ENCODE measurements at places on chromosomes 3 and 15. TPM values are rescaled to one million over a fixed set of nuclear protein-coding genes. Genes with fewer than 3 reads are reported as not detected.

DNA sequence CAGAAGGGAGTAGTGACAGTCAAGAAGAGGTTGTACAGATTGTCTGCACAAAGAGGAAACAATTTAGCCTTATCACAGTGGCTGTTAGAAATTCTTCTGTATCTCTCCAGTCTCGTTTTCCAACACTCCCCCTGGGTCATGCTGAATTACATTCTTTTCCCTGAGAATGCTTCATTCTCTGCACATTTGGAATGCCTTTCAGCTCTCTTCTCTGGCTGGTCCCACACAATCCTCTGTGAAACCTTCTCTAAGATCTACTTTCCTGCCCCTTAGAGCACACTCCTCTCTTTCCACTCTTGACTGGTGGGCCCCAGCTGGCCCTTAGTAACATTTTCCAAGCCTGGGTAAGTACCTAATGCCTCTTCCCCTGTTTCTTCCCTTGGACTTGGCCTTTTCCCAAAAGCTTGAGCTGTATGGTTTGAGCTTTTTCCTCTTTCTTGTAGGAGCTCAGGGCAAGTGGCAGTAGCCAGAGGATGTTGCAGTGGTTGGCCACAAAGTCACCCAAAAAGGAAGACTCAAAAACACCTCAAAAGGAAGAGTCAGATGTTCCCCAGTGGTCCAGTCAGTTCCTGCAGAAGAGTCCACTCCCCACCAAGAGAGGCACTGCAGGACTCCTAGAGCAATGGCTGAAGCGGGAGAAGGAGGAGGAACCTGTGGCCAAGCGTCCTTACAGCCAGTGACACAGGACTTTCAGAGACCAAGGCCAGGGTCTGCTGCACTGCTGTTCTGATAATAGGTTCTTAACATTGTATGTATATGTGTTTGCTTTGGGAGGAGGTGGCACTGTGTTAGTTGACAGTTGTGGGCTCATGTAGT is 25.7 kb downstream of the HMCES start:
- no peak for DNase-seq

GRCh38 chr3:15964605-15965442 is 167.0 kb upstream of the ANKRD28 start:
- DNase-seq, result no peak

DNA sequence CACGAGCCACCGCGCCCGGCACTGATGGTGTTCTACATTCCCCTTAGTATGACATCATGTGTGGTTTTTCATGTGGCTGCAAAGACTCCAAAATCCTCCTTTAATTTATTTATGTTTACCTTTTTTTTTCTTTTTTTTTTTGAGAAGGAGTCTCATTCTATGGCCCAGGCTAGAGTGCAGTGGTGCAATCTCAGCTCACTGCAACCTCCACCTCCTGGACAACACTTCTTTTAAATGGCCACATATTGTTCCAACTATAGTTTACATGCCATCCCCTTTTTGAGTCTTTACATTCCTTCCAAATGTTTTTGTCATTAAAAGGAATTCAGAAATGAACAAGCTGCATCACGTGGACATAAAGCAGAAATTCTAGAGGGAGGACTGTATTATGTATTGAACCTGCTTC is 10.3 kb upstream of the CDV3 start:
- no peak for DNase-seq

DNA sequence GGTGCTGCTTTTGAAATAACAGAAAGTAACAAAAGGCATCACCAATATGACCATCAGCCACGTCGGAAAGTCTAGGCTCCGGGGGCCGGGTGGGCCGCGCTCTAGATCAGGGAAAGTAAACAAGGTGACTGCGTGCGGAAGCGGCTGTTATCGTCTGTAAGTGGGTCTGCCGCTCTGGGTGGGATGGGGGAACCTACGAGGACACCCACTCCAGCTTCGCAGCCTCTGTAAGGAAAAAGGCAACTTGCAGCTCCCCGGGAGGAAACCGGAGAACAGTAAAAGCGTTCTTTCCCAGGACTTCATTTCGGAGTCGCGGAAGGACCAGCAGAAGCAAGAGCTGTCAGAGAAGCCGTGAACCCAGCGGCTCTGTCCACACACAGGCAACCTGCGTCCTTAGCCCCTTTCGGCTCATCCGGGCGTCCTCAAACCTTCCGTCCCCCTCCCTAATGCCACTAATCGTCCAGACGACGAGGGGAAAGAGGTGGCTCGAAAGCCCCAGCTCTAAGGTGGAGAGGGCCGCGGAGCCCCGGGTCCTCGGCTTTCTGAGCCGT is 461 bp downstream of the XRN1 start:
- peak; percentile 55 for DNase-seq

GRCh38 chr15:38521316-38521715 is 43.3 kb downstream of the RASGRP1 start:
- no peak for DNase-seq

DNA sequence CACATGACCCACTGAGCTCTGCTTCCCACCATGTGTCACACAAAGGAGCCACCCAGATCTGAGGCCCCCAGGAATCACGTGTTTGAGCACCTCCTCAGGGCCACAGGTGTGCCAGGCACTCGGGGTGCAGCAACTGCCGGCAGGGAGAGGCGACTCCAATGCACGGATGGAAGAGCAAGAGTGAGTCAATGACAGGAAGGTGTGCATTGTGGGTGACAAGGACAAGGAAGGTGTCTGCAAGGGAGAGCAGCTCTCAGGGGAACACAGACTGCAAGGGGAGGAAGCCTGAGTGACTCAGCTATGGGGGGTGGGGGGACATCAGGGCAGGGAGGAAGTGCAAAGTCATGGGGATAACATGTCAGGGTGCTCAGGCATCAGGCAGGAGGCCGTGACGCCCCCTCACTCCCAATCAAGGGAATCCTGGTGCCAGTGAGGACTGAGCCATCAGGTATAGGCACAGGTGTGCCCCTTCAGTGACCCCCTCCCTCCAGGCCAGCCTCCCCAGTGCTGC is 67.4 kb downstream of the NUP210 start:
- DNase-seq, result no peak

- DNase-seq, result peak; percentile 23
These were observed 124.7 kb upstream of the FRMD4B start for GRCh38 chr3:69510481-69511030.

GRCh38 chr3:127560051-127560787 is 30.3 kb downstream of the TPRA1 start:
- DNase-seq, result no peak

GRCh38 chr15:28167042-28167441 is 67.9 kb upstream of the OCA2 start:
- no peak for DNase-seq

- DNase-seq, result no peak
These were observed 910.1 kb downstream of the MCTP2 start for GRCh38 chr15:95141486-95141885.

DNA sequence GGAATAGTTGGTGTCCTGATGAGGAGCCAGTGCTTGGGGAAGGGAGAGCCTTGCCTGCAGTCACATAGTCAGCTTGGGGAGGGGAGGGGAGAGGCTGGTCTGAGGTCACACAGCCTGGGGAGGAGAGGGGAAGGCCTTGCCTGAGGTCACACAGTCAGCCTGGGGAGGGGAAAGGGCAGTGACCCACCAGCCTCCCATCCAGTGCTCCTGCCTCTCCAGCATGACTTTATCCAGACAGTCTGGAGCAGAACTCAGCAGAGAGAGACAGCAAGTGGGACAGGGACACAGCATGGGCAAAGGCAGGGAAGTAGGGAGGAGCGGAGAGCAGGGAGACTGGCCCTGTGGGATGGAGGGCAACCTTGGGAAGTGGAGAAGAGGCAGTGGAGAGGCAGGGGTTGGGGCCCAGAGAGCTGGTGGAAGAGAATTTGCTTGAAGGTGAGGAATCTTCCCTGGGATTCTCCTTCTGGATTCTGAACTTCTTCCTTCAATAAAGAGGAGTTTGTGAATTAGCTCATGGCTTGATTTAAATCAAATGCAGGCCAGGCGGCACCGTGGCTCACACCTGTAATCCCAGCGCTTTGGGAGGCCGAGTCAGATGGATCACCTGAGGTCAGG is 64.5 kb downstream of the CORO2B start:
- DNase-seq, result no peak

- no peak for DNase-seq
These were observed 97.5 kb downstream of the IGF1R start for GRCh38 chr15:98745650-98746374.

- DNase-seq, result no peak
These were observed 16.7 kb upstream of the BFSP2 start for GRCh38 chr3:133383175-133383574.

- DNase-seq, result no peak
These were observed 208.8 kb upstream of the CTDSPL start for GRCh38 chr3:37652851-37653250.

The MORC1 gene
- total RNA-seq, result not detected

The ATP13A5 gene
- total RNA-seq, result 3.7 TPM

The CD80 gene
- total RNA-seq, result 0.69 TPM

The IMPG2 gene
- 0.59 TPM for total RNA-seq

The FANCD2 gene
- total RNA-seq, result 15.0 TPM

The ALG3 gene
- total RNA-seq, result 13.8 TPM

The PXK gene
- 31.2 TPM for total RNA-seq

The GOLGA6L7 gene
- total RNA-seq, result not detected
